Activated naive CD4-positive, alpha-beta T cell treated with Interleukin-2 at 50 U/mL for 16 hours (primary cell): ENCODE measurements at places on chromosomes 5 and 9.

DNA sequence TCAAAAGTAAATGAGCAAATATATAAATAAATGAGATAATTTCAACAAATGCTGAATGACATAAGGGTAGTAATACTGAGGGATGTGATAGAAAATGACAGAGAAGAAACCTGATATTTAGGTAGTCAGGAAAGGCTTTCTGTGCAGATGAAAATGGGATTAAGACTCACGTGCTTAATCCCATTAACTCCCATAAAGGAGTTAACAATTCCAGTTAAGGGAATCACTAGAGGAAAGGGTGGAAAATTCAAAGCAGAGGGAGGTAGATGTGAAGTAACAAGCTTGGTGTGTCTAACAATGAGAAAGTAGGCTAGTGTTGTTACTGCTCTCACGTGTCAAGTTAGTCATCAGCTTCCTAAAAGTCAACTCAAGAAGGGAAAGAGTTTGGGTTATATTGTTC, 90.5 kb upstream of the TRIM32 start:
- DNase-seq, result no peak

- no peak for DNase-seq
Observed at GRCh38 chr5:109920736-109921135, 231.0 kb downstream of the MAN2A1 start.

- no peak for DNase-seq
Observed at GRCh38 chr9:37650299-37650872, 368 bp upstream of the FRMPD1 start.

- no peak for DNase-seq
Observed at GRCh38 chr9:72140586-72140985, 8.7 kb upstream of the GDA start.

DNA sequence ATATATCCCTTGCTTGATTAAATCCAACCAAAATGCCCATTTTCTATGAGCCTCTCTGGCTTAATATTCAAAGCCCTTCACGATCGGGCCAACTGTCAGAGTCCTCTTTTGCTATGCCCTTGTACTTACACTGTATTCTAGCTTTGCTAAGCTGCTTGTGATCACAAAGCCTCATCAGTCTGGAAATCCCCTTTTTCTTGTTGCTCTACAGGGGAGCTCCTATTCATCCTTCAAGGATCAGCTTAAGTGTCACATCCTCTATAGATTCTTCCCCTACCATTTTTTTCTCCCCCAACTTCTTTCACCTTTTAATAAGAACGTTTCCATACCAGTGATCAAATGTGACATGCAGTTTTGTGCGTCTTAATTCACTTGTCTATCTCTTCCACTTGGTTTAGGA, 450.4 kb upstream of the CHD1 start:
- DNase-seq, result no peak

DNA sequence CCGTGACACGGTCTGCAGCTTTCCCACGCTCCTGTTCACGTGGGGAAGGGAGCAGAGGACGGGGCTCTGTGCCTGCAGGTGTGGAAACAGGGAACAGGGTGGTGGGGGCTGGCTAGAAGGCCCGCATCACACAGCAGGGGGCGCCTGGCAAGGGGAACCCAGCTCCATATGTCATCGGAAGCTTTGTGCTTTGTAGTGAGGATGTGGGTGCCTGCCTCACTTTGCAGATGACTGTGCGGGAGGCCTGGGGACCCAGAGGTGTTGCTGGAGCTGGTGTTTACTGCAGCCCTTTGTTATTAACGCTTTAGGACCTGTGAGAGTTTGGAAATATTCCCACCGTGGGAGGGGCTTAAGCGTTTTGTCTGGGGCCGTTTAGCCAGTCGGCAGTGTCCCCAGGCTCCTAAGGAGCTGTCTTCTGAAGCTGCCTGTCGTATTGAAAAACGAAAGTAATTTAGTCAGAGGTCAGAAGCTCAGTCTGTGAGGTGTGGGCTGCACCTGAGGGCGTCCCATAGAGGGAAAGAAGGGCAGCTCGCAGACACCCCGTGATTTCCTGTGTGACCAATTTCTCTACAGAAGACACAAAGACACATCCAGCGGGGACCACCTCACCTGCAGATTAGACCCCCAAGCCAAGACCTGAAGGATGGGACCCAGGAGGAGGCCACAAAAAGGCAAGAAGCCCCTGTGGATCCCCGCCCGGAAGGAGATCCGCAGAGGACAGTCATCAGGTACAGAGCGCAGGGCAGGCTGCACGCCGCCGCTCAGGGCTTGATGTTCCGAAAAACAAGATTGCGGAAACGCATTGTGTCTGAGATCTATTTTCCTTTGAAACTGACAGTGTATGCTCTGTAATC, 9.1 kb downstream of the MAN1B1 start:
- peak; percentile 87 for DNase-seq

- DNase-seq, result no peak
Observed at GRCh38 chr5:141488591-141489561, at the start of gene PCDHGC5. TSS of gene PCDHGC5 (plus strand) at chr5:141489081. CDS start at chr5:141489241, 160 bp downstream.

DNA sequence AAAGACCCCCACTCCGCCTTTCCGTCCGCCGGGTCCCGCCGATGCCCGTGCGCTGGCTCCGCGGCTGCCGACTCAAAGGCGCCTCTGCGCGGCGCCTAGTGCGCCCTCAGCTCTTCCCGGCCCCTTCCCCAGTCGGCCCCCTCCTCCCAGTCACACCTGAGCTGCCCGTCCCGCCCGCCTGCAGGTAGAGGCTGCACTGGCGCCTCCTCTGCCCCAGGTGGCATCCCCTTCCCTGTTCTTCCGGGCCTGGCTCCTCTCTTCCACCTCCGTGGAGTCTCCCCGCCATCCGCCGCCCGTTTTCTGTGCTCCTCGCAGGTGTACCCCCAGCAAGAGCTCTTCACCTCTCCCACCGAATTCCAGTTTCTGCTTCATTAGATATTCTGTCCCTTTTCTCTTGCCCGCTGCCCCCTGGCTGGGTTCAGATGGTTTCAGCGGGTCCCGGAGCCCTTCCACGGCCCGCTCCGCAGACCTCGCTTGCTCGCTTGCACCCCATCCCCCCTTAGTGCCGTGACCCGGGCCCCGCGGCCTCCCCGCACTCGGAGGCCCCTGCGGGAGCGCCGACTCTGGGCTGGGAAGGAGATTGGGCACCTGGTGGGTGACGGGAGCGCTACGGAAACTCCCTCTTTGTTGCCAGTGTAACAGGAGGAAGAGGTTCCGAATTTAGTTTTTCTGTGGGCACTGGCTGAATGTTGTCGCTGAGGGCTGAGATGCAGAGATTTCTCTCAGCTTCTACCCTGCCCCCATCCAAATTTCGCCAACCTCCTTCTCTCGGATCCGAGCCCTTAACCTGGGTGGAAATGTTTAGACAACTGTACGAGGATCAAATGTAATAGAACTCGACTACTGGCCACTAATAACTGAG, 809 bp downstream of the SLC44A1 start:
- DNase-seq, result peak; percentile 41

- no peak for DNase-seq
Observed at GRCh38 chr9:79242489-79242888, 329.3 kb upstream of the TLE4 start.
